ENCODE measurements at places on chromosomes 6 and 20. TPM values are rescaled to one million over a fixed set of nuclear protein-coding genes. Genes with fewer than 3 reads are reported as not detected.

DNA sequence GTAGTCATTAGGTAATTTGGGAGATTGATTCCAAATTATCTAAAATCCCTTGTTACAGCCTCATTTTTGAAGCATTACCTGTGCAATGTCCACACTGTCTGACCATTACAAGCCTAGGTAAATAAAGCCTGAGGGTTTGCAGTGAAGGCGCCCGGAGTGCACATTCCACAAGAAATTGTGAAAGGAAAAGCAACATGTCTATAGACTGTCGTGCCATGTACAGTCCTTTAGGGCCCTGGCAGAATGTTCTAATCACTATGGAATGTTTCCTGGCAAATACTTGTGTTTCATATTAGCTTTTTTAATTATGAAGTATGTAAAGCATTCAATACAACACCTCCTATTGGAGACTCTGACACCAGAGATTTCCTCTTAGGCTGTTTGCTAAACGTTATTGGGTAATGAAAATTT lies 28.9 kb downstream of the PREP start:
- DNase-seq = no peak

DNA sequence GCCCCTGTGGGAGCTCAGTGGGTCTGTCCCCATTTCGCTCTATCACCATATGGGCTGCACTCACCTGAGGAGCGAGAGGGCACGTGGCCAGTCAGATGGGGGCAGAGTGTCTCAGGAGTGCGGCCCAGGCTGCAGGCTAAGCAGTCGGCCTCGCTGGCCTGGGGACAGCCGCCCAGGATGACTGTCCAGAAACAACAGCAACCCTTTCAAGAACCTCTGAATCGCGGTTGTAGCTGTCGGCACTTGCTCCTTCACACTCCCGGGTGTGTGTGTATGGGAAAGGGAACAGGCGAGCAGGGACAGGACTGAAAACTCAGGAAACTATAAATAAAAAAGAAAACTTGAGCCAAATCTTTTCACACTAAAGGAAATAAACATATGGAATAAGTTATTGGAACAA lies 63.1 kb downstream of the TFAP2A start:
- no peak for DNase-seq

GRCh38 chr6:25326960-25327359 lies 47.8 kb downstream of the CARMIL1 start:
- DNase-seq = no peak

Gene SLC13A3
- 49.6 TPM for total RNA-seq

Gene TMEM244
- 1.5 TPM for total RNA-seq

Gene CST5
- not detected for total RNA-seq

DNA sequence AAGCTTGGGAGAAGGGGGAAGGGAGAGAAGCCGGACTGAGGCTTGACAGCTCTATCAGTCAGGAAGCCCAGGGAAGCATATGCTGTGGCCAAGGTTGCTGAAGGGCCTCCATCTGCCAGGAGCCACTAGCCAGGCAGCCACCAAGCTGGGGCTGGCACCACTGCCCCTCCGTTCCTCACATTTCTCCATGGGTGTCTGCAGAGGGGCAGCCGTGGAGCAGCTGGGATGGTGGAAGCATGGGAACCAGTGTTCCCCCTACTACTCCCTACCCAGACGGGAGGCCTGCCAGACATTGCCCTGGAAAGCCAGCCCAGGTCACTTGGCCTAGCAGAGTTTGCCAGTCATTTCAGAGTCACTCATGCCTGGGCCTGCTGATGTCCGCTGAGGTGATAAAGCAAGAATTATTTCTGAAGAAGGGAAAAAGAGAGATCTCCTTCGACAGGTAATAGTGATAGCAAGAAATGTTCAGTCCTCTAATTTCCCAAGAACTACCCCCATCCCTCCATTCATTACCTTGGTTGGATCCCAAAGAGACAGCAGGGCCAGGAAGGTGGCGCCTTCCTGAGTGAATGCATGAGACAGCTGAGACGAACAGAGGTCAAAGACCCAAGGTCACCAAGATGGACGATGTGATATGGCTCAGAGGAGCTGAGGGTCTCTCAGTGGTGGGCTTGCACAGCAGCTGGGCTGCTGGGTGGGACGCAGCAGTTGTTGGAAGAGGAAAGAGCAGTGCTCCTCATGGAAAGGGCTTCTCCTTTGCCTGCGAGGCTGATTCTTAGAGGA lies 21.9 kb downstream of the SNPH start:
- DNase-seq = no peak

GRCh38 chr6:158152659-158153058 lies 15.4 kb downstream of the SERAC1 start:
- no peak for DNase-seq

- DNase-seq = no peak
Observed at GRCh38 chr6:36976007-36976264, 10.1 kb downstream of the MTCH1 start.

GRCh38 chr20:63895952-63896263 lies 982 bp downstream of the DNAJC5 start:
- DNase-seq = no peak

DNA sequence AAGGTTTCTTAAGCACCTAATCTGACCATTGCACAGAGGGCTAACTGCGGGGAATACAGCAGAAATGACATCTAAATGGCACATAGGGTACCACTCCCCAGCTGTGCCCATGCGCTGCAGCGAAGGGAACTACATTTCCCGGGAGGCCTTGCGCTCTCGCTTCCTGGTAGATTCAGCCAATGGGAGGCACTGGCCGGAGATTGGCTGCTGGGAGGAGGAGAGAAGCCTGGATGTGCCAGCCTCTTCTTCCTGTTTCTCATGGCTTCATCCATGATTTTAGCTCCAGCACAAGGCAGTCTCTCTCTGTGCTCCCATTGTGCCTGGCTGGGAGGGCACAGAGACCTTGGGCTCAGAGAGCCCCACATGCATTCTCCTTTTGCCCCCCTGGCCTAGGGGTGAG lies 101.7 kb upstream of the FOXA2 start:
- no peak for DNase-seq

Gene CAGE1
- total RNA-seq = not detected

DNA sequence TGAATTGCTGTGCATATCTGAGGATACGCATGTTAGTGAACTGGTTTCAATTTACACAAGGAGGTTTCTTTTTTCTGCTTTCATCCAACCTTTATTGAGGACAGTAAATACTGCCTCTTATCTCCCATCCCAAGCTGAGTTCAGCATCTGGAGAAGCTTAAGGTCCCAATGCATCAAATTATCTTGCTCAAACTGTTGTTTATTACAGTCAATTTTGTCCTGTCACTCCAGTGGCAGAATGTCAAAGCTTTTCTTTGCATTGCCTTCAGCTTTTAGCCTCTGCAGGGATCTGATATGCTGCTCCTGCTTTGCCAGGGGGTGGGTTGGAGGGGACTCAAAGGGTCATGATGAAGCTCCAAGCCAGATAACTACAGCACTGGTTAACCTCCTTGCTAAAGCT lies 435.4 kb upstream of the SOX4 start:
- no peak for DNase-seq

DNA sequence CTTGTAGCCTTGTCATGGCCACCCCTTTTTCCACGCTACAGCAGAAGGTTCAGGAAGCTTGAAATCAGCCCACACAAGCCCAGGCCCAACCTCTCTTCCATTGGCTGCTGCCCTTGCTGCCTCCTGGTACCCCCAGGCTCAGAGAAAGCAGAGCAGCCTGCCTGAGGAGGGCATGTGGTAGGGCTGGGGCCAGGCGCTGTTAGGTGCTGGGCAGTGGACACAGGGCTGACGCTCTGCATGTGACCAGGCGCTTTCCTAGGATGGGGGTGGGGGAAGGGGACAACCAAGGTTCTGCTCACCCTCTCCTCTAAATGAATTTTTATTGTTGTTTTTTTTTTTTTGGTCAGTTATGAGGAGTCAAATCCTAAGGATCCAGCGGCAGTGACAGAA lies 36.3 kb upstream of the ID1 start:
- DNase-seq = no peak

Gene BYSL
- total RNA-seq = 10.6 TPM

Measured in dorsolateral prefrontal cortex (tissue), 122 donors.